ENCODE measurements at places on chromosomes 5 and 9.

GRCh38 chr5:154277499-154277898 is 87.0 kb downstream of the GALNT10 start:
- DNase-seq = no peak

GRCh38 chr5:540071-540905 is 16.0 kb upstream of the SLC9A3 start:
- DNase-seq = no peak

DNA sequence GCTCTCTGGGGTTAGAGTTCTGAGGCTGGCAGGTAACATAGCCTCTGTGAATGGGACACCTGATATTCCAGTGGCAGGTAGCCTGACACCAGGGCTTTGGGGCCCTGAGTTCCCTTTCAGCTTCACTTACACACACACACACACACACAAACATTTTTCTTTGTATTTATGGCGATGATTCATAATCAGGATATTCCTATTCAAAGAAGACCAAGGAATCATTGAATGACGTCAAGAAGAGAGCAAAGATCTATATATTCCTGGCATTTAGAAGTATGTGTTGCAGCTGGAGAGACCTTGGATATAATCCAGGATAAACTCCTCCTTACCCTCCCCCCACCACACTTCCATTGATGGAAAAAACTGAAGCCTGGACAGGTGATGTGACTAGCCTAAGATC is 7.9 kb upstream of the ENTREP1 start:
- DNase-seq = no peak

GRCh38 chr9:132299221-132299620 is 55.6 kb downstream of the SETX start:
- no peak for DNase-seq

DNA sequence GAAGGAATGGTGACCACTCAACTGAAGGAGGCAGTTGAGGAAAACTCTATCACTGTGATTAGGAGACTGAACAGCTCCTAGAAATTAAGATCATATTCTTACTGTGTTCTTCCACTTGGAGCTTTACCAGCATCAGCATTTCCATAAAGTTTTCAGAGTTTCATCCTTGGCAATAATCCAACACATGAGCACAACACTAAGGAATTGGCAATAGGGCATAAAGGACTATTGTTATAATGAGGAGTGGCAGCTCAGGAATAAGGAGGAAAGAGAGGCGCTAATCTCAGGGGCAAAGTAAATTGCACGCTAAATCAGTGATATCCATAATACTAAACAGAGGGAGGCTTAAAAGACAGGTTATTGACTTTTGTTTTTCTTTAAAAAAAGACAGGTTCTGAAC is 338.9 kb downstream of the EFNA5 start:
- DNase-seq = no peak

GRCh38 chr5:3694819-3695218 is 99.2 kb downstream of the IRX1 start:
- no peak for DNase-seq

GRCh38 chr9:8284884-8285283 is 485.3 kb upstream of the DMAC1 start:
- DNase-seq = no peak

- no peak for DNase-seq
Measured at GRCh38 chr9:68416936-68417564, 60.6 kb downstream of the PGM5 start.

DNA sequence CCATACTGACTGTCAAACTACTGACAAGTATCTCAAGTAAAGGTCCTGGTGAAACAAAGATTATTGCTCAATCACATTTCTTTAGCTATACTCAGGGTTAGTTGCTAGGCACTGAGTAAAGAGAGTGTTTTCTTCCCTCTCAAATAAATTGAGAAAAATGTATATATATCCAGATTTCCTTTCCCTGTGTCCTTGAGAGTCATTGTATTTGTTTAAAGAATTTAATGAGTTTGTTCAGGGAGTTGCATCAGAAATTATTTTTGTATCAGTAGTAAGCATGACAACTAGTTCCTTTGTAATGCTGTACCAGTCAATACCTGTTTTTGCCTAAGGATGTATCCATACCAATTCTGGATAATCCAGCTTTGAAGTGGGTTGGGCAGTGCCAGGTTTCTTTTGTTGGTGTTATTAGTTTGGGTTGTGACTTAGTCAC is 3.2 kb upstream of the ANKHD1 start:
- no peak for DNase-seq

- no peak for DNase-seq
Measured at GRCh38 chr9:93184432-93185265, 710 bp downstream of the WNK2 start.

GRCh38 chr5:101976933-101977332 is 319.2 kb downstream of the SLCO4C1 start:
- no peak for DNase-seq

DNA sequence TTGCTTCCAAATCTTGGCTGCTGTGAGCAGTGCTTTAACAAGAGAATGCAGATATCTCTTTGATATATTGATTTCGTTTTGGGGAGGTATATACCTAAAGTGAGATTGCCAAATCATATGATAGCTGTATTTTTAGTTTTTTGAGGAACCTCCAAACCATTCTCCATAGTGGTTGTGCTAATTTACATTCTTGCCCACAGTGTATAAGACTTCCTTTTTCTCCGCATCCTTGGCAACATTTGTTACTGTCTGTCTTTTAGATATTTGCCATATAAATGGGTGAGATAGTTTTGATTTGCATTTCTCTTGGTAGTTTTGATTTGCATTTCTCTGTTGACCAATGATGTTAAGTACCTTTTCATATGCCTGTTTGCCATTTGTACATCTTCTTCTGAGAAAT is 10.0 kb upstream of the PLK2 start:
- DNase-seq = no peak

DNA sequence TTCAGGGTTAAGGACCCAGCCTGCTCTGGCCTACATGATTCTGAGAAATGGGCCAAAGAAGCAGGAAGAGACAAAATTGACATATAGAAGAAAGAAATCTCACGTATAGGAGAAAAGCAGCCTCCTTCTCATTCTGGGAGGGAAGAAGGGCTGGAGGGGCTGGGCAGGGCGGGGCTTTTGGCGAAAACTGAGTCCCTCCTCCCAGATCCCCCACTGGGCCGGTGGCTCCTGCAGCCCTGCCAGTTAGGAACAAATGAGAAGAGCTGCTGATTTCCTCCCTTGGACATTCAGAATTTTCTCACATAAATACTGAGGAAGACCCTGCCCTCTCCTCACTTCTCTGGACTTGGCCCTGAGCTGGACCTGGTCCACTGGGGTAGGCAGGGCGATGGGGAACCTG is at the start of gene WNT8A:
Gene WNT8A, plus strand, starts transcription at position 332 of the 400 bp plus-strand sequence. CDS start 95 bp downstream, outside the sequence.
- no peak for DNase-seq

DNA sequence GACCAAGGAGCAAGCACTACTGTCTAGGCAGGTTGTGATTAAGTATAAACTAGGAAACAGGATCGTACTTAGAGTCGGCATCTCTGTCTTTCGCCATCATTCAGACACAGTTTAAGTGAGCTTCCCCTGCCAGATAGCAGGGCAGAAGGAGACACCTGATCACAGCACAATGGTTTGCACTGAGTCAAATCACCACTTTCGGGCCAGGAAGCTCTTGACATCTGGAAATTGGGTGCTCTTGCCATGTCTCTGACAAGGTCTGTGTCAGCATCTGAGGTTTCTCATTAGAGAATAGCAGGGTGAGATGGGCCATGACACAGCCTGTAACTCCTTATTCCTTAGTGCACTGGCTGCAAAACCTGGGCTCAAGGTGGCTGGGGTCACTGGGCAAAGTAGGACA is 8.3 kb downstream of the ADRB2 start:
- no peak for DNase-seq
